ENCODE measurements at places on chromosomes 1 and 21. TPM values are rescaled to one million over a fixed set of nuclear protein-coding genes. Genes with fewer than 3 reads are reported as not detected.

PLA2G2D gene
- not detected for total RNA-seq

CCT3 gene
- total RNA-seq: 1,240 TPM

LAMC2 gene
- total RNA-seq: 0.16 TPM

OR14C36 gene
- total RNA-seq: not detected

CFAP45 gene
- 0.10 TPM for total RNA-seq

GJA4 gene
- not detected for total RNA-seq

Data from MG63 (cell line).